ENCODE measurements at places on chromosomes 3 and 15.

- DNase-seq: no peak
Observed at GRCh38 chr15:52171386-52171785, 19.8 kb downstream of the GNB5 start.

GRCh38 chr15:56772868-56773639 lies 39.7 kb upstream of the ZNF280D start:
- DNase-seq: peak; percentile 49

GRCh38 chr3:123952844-123953520 lies 8.0 kb downstream of the CCDC14 start:
- DNase-seq: no peak

GRCh38 chr3:139157161-139157932 lies 112.7 kb upstream of the PRR23C start:
- no peak for DNase-seq

DNA sequence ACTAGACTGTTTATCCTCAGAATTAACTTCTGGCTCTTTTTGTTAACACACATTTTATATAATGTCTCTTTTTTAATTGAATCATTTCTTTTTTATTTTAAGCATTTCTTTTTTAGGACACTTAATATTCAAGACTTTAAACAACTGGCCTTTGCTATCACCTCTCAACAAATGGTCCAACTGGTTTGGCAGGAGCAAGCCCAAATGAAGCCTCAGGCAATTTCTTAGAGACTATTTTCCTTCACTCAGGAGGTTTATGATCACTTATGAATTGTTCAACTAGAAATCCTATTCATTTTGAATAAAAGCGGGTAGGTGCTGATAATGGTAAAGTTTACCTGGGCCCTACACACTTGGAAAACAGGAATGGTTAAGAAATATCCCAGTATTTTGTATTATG lies 705.6 kb upstream of the GBE1 start:
- no peak for DNase-seq

DNA sequence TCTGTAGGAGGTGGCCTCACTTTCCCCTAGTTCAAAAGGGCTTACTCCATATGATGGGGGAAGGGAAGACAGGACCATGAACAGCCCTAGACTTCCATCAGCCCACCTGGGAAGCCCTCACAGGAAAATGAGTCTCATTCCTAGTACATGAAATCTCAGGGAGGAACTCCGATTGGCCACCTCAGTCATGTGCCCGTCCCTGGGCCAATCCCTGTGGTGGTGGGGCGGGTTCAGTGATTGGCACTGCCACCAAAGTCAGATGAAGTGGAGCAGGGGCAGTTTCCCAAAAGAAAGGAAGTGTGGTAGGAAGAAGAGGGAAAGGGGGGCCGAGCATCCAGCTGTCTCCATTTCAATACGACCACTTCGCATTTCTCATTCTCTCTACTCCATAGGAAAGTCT lies 25.9 kb upstream of the GP9 start:
- no peak for DNase-seq

Data from fibroblast of skin of right quadriceps (primary cell).